Stimulated activated naive B cell treated with anti-CD40 and anti-IgM and Interleukin-4, amounts not matched to agents 10 μg/mL and 1 μg/mL and 100 μg/mL, for 72 hours (primary cell): ENCODE measurements at places on chromosomes 3 and 15.
A peak's percentile ranks its signal among the peaks of the same experiment; 100 is the strongest.

DNA sequence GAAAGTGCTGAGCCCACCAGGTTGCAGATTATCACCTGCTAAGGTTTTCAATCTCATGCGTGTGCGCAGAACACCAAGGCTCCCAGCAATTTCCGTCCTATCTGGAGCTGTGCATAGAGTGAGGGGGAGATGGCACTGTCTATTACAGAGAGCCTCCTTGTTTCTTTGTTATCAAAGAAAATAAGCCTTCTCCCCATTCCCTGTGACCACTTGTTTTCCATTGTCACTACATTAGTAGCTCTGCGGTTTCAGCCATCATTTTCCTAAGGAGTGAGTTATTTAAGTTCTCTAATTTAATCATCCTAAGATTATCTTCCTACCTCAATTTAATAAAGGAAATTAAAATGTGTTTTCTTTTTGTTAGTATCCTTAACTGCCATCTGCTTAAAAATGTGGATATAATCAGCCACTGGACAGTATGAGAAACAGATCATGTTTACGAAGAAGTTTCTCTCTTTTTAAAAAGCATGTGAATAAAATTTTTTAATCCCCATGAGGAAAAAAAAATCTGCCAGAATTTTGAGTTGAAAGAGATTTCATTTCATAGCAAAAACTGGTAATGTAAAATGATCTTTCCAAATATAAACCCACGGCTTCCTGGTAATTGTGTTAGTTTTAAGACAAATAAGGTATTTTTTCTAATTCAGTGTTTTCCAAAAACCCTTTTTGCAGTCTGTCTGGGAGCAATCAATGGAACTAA, 172.3 kb upstream of the UBE2E1 start:
- no peak for DNase-seq

DNA sequence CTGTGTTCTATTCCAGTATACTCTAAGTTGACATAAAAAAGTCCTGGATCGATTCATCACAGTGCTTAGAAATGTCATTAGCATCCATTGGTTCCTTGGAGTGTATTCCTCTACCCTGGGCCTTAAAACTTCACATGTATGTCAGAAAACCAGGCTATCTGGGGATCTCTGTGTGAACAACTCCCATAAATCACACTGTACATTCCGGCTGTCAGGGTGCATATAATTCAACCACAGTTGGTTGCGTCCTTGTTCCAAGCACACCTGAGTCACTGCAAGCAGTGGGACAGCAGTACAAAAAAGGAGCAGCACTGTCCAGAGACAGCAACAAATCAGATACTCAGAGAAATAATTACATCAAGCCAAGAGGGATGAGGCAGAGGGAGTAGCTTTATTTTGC, 52.4 kb downstream of the PDZRN3 start:
- no peak for DNase-seq

- no peak for DNase-seq
Observed at GRCh38 chr3:111594781-111595180, 365 bp downstream of the ZBED2 start.

DNA sequence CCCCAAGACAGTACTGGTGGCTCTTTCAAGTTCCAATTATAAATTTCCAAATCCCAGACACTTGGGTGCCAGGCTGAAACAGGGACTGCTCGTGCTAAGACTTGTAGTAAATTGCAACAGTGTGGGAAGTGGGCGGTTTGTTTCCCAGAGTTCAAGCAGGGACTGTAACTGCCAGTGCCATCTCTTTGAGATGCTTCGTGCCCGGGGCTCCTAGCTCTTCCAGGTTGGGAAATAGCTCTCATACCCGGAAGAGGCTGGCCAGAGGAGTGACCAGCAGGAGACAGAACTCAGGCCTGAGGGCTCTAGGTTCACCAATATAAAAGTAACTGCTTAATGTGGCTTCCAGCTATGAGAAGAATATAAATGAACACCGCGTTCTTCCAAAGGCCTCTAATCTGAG, 54.0 kb upstream of the NEO1 start:
- no peak for DNase-seq

DNA sequence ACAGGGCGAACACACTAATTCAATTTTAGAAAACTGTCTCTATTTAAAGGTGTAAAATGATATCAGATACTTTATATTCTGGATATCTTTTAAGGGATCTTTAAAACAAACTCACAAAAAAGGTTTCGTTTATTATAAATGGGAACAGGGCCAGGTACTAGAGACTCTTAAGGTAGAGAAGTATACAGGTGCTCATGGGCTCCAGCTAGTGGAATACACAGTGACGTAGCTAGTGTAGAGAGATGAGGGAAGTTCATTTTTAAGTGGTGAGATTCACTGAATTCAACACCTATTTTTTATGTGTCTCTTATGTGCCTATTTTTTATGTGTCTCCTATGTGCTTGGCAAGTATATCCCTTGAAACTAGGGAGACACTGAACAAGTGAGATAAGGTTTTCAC, 132.7 kb upstream of the FAM3D start:
- DNase-seq = no peak

GRCh38 chr15:48858401-48858800, 19.5 kb upstream of the EID1 start:
- DNase-seq = no peak

- DNase-seq = no peak
Observed at GRCh38 chr3:179476215-179476614, 24.9 kb upstream of the GNB4 start.

- no peak for DNase-seq
Observed at GRCh38 chr3:196501316-196502044, 2.1 kb downstream of the RNF168 start.

GRCh38 chr15:77738038-77738370, 105.3 kb upstream of the LINGO1 start:
- no peak for DNase-seq

- DNase-seq = no peak
Observed at GRCh38 chr15:66653398-66653797, 48.6 kb upstream of the SMAD6 start.

- DNase-seq = no peak
Observed at GRCh38 chr3:81735334-81735733, 26.1 kb downstream of the GBE1 start.

DNA sequence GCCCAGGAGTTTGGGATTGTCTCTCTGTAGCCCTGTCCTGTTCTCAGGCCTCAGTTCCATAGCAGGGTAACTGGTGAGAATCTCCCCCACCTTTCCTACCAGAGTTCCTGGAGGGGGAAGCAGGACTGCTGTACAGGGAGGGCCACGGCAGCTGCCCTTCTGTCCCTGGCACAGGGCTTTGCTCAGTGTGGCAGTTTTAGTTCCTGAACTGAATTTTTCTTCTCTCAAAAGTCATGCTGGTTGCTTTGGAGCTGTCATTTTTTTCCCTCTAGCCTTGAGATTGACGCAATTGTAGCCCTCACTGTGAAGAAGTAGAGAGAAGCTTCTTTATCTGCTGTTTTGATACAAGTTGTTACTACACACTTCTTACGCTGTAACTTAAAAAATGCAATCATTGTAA, 55.5 kb downstream of the TPRG1 start:
- DNase-seq = no peak

DNA sequence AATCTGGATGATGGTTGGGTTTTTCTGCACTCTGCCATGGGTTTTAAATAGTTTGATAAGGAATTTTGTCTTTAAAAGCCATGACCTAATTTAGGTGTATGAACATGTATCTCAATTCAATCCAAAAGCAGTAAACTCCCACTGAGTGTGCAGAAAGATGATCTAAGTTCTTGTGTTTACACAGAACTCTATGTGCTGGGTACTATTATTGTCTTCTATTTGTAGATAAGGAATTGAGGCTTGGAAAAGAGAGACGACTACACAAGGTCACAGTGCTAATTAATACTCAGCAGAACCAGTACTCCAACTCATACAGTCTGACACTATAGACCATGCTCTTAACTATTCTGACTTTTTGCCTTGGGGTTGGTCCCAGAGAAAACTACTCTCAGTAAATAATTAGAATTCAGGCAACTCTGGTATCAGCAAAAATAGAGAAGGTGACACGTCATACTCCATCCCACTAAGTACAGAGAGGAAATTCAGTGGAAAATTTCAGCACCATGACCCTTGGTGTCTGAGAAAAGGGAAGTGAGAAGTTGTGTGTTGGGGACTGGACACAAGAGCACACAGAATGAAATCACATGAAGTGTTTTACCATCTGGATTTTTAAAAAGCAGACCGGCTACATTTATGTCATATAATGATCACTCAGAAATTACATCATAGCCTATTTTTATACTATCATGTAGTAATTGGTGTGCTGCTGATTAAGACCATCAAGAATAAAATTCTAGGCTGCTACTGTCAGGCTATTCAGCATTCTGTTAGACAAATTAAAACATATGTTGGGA, 18.3 kb upstream of the MYH15 start:
- peak; percentile 36 for DNase-seq

- DNase-seq = no peak
Observed at GRCh38 chr3:74636981-74637380, 22.5 kb upstream of the CNTN3 start.

- no peak for DNase-seq
Observed at GRCh38 chr3:57179580-57180410, 14.6 kb upstream of the IL17RD start.

DNA sequence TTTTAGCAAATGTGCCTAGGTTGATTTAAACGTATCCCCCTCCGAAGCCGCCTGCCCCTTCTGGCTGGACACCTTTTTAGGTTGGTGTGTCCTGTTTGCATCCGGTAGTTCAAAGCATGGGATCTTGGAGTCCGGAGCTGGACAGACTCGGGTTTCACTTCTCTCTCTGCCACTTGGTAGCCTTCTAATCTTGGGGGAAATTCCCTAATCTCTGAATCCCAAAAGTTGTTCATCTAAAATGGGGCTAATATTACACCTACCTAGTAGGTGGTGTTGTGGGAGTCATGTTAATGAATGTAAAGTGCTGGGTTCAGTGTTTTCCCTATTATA, 760 bp downstream of the FANCI start:
- DNase-seq = no peak

- no peak for DNase-seq
Observed at GRCh38 chr3:46750555-46751038, 32.9 kb upstream of the PRSS50 start.

GRCh38 chr3:140733623-140734022, 55.8 kb downstream of the TRIM42 start:
- DNase-seq = no peak

GRCh38 chr3:145450018-145450682, 710.8 kb downstream of the PLOD2 start:
- DNase-seq = no peak

GRCh38 chr3:60573494-60573893, 677.8 kb downstream of the FHIT start:
- DNase-seq = no peak

DNA sequence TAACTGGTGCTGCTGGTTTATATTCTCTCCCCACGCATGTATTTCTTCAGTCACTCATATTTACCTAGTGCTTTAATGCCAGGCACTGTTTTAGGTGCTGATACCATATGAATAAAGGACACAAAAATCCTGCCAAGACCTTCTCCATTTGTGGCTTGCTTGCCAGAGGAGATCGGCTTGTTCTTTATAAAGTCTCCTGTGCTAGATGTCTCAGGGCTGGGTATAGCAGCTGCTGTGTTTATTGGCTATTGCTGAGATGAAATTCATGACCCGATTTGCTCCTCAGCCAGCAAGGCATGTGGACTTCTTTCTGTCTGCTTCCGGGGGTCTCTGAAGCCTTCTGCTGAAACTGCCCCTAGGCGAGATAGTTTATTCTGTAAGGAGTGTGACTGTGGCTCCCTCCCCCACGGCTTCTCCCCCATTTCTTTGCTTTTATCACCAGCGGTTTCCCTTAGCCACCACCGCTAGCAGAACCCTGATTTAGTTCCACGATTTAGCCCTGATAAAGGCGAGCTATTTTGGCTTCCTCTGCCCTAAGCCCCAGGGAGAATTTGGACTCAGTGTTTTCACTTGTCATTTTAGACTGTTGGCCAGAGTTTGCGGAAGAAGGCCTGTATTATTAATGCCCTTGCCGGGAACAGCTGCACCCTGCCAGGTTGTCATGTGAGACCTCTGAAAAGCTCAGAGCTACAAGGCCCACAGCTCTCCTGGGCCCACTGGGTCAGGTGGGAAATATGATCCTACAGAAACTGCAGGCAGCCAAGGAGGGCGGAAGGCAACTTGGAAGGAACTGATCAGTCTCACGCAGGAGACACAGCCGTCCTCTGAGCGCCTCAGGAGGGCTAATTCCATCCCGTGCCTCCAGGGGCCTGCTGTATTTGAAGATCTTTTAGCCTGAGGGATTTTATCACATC, 46.8 kb downstream of the ST6GAL1 start:
- no peak for DNase-seq
